ENCODE measurements at places on chromosomes 12 and 14.

DNA sequence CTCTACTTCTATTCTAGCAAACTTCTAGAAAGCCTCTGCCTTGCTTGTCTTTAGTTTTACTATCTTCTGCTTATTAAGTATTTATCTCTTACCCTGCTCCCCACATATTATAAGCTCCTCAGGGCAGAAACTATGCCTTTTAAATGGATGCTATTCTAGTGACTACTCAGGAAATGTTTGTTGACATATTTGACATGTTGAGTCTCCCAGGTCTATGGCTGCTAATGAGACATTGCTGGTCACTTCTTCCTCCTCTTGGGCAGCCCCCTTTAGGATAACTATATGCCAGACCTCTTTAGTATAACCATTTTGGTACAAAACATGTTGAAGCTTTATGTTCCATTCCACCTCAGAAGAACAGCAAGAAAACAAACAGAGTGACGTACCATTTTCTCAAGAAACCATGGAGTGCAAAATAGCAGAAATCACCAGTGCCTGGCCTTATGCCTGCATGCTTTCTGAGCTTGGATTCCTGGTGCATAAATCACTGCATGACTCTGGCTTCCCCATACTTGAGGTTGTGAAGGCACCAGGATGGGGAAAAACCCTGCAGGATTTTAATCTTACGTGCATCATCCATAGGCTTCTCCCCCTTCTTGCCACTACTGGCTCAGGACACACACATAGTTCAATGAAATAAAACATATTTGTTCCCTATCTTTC, 202.6 kb downstream of the TMX1 start:
- ATAC-seq: peak; percentile 94

- no peak for ATAC-seq
These were observed 230.3 kb upstream of the PRICKLE1 start for GRCh38 chr12:42819846-42820245.

DNA sequence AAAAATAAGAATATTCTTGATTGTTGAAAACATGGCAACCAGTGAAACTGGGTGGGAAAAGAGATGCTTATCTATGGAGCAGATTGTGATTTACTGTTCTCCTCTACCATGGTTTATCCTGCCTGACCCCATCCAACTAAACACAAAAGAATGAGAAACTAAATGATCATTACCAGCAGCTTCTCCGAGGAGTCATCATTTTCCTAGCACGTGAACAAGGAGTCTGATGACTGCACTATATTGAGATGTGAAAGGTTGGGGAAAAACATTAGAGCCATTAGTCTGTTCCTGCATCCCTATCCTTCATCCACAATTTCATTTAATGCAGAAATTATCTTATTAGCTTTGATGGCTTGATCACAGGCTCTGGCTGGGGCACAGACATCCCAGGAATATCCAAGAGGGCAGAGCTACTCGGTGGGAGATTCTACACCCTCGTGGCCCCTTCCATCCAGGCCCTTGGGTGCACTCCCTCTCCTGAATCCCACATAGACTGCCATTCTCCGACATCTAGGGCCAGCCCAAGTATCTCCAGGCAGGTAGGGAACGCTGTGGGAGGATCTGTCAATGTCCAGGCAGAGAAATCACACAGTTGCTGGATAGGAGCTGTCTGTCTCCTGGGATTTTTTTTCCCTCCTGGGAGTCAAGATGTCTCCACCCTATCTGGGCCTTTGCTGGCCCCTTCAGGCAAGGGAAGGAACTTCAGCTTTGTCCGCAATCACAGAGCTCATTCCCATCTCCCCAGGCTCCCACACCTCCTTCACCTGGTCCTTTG, 43.3 kb upstream of the DHRS4 start:
- ATAC-seq: peak; percentile 99

- peak; percentile 80 for ATAC-seq
These were observed at the start of gene LGALS3 for GRCh38 chr14:55129086-55129427. TSS of gene LGALS3 (plus strand) at chr14:55129252. CDS start at chr14:55137374, 8,122 bp downstream.

GRCh38 chr12:126095748-126096510, 1030.7 kb downstream of the AACS start:
- peak; percentile 77 for ATAC-seq

DNA sequence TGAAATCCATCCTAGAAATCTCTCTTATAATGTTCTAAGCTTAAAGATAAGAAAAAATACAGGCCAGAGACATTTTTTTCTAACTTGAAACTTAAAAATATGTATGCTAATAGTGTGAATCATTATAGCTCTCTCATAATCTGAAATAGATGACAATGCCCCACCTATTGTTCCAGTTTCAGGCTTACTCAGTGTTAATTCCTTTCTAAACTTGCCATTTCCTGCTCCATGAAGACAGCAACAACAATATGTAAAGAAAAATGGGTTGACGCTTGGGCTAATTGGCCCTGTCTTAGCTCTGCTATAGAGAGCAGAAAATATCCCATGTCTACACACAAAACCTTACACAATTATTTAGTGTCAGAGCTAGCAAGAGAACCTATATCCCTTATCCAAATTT, 37.1 kb downstream of the LMO3 start:
- no peak for ATAC-seq

- ATAC-seq: no peak
These were observed 8.7 kb upstream of the BHLHE41 start for GRCh38 chr12:26133521-26133920.

GRCh38 chr12:39412210-39412609, 30.7 kb downstream of the KIF21A start:
- ATAC-seq: no peak

DNA sequence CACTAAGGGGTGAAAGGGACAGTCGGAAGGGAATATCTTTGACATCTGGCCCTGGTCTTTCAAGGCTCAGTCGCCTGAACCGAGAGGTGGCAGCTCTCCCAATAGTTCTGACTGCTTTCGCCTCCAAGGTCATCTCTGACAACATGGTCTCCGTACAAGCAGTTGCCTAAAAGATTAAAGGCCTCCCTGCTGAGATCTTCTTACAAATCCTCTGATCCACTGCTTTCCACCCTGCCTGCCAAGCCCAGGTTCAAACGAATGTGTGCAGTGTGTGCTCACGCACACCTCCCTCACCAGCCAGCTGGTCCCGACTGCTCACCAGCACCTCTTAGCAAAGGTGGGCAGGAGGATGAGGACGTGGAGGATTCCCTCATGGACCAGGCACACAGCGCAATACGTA, 10.4 kb downstream of the B4GALNT3 start:
- no peak for ATAC-seq

DNA sequence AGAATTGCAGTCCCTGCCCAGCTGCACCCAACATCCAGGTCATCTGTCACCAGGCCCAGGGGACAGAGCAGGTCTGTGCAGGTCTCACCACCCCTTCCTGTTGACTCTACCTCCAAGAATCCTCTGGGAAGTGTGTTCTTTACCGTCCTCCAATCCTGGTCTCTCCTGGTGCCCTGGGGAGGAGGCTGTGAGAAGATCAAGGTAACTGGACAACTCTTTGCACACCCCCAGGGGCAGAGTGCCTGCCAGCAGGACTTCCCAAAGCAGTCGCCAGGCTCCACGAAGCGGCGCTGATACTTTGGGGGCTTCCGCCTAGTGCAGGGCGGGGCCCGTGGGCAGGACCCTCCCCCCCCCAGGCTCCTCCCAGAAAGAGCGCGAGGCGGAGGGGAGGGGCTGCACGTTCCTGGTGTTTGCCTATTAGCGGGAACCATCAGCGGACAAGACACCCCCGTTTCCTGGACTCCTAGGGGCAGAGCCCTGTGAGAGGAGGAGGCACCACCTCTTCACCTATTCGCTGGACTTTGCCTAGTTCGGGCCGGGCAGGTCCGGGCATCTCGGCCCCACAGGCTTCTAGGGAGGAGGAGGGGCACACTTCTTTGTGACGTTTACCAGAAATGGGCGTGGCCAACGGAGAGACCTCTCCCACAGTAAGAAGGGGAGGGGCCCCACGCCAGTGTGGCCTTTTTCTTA, 918.0 kb downstream of the AACS start:
- peak; percentile 86 for ATAC-seq

DNA sequence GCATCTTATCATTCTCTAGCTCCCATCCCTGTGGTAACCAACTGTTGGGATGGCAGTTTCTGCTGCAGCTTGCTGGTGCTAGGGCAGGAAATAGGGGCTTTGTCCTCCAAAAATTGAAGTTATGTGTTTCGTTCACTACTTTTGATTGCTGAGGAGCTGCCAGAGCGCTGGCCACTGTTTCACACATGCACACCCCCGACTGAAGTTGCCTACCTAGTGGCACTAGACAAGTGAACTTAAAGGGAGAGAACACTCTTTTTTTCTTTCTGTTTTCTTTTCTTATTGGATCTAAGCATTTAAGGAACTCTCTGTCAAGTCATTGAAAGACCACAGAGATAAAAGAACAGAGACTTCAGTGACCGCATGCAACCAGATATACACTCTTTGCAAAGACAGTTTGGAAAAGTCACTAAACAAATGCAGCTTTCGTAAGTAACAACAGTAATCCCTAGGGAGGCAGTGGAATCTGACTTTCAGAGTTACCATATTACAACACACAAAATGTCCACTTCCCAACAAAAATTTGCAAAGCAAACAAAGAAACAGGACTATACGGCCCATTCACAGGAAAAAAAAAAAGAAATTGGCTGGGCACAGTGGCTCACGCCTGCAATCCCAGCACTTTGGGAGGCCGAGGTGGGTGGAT, 12.0 kb downstream of the TFCP2 start:
- ATAC-seq: no peak

DNA sequence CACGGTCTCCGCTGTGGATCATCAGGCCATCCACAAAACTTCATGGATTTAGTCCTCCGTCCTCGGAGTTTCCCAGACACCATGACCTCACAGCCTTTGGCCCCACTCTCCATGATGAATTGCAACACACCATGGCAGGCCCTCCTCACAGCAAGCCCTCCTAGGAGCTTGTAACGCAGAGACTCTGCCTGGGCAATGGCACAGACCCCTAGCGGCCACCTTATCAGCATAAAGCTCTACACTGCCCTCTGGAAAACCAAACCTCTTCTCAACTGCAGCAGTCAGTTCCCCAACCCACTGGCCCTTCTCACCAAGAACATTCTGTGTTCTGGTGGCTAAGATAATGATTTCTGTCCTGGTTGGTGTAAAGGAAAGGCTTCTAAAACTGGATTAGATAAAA, 238.4 kb upstream of the USP15 start:
- ATAC-seq: 0 out of 3 replicates have a peak, but pooled peaks have one; percentile 24

DNA sequence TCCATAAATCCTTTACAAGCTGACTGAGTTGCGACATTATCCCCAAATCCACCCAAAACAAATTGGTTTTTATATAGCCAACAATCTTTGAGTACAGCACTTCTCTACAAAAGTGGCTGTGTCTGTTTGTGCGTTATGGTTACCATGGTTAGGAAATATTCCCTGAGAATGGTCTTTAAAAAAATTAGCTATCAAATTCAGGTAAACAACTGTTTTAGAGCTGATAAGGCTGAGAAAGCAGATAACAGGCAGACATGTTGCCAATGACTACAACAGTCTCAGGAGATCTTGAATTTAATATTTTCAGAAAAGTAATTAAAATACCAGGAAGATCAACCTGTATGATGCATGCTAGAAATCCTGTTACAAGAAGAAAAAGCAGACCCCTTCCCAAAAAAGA, 248.0 kb downstream of the RASSF9 start:
- no peak for ATAC-seq

DNA sequence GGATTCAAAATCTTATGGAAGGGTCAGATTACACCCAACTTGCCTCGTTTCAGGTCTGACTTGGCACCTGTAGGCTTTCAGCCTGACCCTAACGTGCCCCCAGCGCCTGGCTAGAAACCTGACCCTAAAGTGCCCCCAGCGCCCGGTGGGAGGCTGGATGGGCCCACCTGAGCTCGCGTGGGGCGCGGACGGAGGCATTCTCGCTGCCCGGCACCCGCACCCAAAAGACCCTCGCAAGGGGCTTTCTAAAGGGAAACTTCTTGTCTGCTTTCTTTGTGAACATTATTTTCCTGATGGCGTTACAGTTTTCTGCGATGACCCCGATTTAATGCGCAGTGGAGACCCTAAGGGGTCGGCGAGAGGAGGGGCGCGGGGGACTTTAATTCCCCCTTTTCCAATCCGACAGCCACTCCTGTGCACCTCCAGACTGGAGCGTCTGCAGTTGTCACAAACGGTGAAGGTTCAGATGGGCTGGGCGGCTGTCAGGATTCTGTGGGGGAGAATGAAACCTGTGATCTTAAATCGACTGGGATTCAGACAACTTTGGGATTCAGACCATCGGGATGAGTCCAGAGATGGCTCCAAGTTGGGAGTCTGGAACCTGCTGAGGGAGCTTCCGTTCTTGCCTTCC, 751 bp upstream of the HRK start:
- ATAC-seq: no peak

GRCh38 chr14:96235426-96235825, 20.6 kb upstream of the BDKRB1 start:
- ATAC-seq: no peak

DNA sequence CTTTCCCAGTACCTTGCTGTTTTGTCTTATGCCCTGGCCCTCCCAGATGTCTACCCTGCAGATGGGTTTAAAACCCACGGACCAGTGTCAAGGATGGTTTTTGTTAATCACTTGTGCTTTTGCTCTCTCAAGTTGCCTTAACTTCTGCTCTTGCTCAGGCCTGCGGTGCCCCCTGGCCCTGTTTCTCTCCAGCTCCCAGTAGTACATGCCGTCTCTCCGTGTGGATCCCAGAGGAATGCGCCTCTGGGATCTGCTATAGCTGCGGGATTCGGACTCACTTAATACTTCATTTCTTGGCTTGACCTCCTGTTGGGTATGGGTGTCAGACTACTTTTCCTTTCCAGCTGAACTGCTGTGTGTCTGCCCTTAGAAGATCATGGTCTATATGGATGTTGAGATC, 14.5 kb downstream of the PLEKHG3 start:
- no peak for ATAC-seq

DNA sequence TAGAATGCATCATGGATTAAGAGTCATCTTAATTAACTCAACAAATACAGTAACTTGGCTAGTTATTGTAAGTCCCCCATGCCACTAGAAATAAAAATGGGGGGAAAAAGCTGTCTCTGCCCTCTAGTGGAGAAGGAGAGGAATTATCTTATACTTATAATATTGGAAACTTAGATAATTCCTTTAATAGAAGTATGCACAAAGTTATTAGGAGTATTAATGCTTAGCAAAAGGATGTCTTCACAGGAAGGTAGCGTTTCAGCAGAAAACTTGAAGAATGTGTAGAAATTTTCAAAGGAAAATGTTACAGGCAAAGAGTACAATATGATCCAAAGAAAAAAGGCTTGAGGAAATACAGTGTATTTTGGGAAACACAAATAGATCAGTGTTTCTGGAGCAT, 19.8 kb downstream of the OR5AU1 start:
- ATAC-seq: peak; percentile 54

- ATAC-seq: no peak
These were observed 112.3 kb downstream of the ZFP36L1 start for GRCh38 chr14:68680541-68681051.

- ATAC-seq: no peak
These were observed 82.6 kb upstream of the GTF2A1 start for GRCh38 chr14:81303258-81303935.

Data from SK-N-SH treated with all-trans-retinoic acid at 6 μM for 48 hours (cell line).